ENCODE measurements at places on chromosomes 3 and 15. TPM values are rescaled to one million over a fixed set of nuclear protein-coding genes. Genes with fewer than 3 reads are reported as not detected.

- no peak for DNase-seq
Measured at GRCh38 chr15:28913171-28913765, 27.5 kb downstream of the APBA2 start.

- DNase-seq, result no peak
Measured at GRCh38 chr3:14534516-14535191, 5.5 kb downstream of the GRIP2 start.

GRCh38 chr15:25451501-25451900 is 12.7 kb upstream of the UBE3A start:
- no peak for DNase-seq

GRCh38 chr3:16686679-16687078 is 81.5 kb upstream of the DAZL start:
- DNase-seq, result no peak

- DNase-seq, result no peak
Measured at GRCh38 chr15:90540768-90541167, 11.0 kb downstream of the CRTC3 start.

GRCh38 chr3:115999613-116000012 is 376.3 kb downstream of the GAP43 start:
- DNase-seq, result no peak

NOP10 gene
- total RNA-seq, result 143 TPM

CLDN11 gene
- 4.7 TPM for total RNA-seq

PIERCE2 gene
- 2.3 TPM for total RNA-seq
